ENCODE measurements at places on chromosomes 1 and 21. TPM values are rescaled to one million over a fixed set of nuclear protein-coding genes. Genes with fewer than 3 reads are reported as not detected.

The IFNGR2 gene
- total RNA-seq, result 17.0 TPM

The CELA2A gene
- total RNA-seq, result not detected

The PKP1 gene
- total RNA-seq, result not detected

DNA sequence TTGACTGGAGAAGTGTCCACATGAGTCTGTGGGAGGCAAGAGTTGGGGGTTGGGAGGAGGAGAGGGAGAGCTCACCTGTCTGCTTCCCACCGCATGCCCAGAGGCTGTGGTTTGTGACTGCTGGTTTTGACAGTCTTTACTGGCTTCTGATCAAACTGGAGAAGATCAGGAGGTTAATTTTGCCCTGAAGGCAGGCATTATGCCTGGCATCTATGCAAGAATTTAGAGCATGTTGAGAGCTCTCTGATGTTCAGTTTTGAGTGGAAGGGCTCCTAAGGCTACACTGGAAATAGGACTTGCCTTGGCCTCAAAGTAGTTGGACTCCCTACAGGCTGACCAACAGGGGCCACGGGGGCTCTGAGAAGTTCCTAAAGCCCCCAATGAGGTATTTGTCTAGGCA lies 101.6 kb downstream of the TLR5 start:
- DNase-seq, result no peak

GRCh38 chr21:44701023-44701400 lies 4.0 kb downstream of the KRTAP10-12 start:
- DNase-seq, result no peak

- no peak for DNase-seq
Measured at GRCh38 chr1:234750922-234751627, 141.1 kb upstream of the IRF2BP2 start.

- no peak for DNase-seq
Measured at GRCh38 chr1:208641579-208642280, 397.5 kb upstream of the PLXNA2 start.
